ENCODE measurements at places on chromosomes 11 and 22.

DNA sequence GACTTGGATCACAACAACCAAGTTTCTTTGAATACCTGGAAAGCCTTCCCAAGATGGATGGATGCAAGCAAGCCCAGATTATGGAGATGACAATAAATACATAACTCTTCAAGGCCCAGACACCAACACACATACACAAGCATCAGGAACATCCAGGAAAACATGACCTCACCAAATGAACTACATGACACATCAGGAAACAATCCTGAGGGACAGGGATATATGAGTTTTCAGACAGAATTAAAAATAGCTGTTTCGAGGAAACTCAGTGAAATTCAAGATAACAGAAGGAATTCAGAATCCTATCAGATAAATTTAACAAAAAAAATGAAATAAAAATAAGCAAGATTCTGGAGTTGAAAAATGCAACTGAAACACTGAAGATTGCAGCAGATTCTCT lies 659.4 kb downstream of the METTL15 start:
- peak; percentile 54 for DNase-seq
- H3K4me3 ChIP-seq = no peak overlapping the region
- H3K36me3 ChIP-seq = no peaks in the 10 kb centered on the region
- no peak overlapping the region for H3K27ac ChIP-seq
- no peaks in the 10 kb centered on the region for H3K4me1 ChIP-seq

- no peaks in the 10 kb centered on the region for H3K4me1 ChIP-seq
- no peaks in the 10 kb centered on the region for H3K36me3 ChIP-seq
- no peak overlapping the region for H3K27ac ChIP-seq
Observed at GRCh38 chr11:4025248-4025966, 69.2 kb upstream of the RRM1 start.

DNA sequence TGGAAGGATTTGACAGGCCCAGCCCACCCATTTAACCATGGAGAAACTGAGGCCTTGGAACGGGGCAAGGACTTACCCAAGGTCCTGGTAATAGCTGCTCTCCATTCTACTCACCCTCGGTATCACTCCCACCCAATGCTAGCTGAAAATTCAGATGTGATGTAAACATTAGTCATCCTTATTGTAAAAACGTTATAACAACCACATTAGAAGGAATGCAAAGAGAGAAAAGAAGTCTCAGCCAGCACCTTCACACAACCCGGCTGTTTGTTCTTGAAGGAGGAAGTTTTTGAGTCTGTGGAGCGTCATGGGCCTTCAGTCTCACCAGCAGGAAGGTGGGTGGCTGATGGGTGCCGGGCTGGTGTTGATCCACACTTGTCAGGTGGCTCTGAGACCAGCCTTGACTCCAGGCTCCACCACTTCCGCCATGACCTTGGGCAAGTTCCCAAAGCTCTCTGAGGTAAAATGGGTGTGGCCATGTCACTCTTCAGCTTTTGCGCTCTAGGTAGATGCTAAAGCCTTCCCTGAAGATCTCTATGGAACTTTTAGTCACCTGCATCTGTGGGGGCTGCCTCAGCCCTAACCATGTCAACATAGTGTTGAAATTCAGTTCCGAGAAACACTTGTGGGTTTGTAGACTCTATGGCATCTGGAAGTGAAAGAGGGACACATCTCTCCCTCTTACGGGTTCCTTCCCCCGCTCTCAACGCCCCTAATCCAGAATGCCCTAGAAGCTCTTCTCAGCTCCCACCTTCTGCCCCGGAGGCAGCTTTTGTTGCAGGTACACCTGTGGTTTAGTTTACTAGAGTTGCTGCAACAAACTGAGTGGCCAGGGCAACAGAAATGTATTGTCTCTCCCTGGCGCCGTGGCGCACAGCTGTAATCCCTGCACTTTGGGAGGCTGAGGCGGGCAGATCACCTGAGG lies 14.8 kb downstream of the CD6 start:
- DNase-seq = no peak
- no peaks in the 10 kb centered on the region for H3K36me3 ChIP-seq
- no peak overlapping the region for H3K4me3 ChIP-seq
- H3K27ac ChIP-seq = no peak overlapping the region
- no peaks in the 10 kb centered on the region for H3K4me1 ChIP-seq
- H3K27me3 ChIP-seq = no peaks in the 10 kb centered on the region

DNA sequence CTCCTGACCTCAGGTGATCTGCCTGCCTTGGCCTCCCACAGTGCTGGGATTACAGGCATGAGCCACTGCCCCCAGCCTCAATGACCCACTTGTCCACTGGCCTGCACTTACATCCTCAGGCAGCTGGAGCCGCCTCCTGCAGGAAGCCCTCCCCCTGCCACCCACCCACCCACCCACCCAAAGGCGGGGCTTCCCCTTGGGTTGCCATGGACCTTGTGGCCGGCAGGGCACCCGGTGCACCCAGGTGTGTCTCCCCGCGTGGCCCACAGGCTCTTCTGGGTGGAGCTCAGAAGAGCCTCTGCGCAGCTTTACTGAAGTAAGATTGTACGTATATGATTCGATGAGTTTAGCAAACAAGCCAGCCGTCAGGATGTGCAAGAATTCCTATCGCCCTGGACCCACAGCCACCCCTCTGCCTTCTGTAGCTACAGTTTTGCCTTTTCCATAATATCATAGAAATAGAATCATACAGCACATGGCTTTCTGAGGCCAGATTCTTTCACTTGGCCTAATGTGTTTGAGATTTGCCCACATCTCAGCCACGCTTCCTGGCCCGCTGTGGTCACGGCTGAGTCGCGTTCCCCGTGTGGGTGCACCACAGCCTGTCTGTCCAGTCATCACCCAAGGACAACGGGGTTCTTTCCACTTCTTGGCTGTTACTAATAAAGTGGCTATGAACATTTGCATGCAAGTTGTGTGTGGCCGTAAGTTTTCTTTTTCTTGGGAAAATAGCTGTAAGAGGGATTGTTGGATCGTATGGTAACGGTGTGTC lies 5.3 kb upstream of the BRSK2 start:
- H3K36me3 ChIP-seq = no peaks in the 10 kb centered on the region
- H3K27ac ChIP-seq = no peak overlapping the region
- H3K4me1 ChIP-seq = no peaks in the 10 kb centered on the region
- H3K27me3 ChIP-seq = peaks cover 27% of the 10 kb centered on the region
- H3K4me3 ChIP-seq = no peak overlapping the region

DNA sequence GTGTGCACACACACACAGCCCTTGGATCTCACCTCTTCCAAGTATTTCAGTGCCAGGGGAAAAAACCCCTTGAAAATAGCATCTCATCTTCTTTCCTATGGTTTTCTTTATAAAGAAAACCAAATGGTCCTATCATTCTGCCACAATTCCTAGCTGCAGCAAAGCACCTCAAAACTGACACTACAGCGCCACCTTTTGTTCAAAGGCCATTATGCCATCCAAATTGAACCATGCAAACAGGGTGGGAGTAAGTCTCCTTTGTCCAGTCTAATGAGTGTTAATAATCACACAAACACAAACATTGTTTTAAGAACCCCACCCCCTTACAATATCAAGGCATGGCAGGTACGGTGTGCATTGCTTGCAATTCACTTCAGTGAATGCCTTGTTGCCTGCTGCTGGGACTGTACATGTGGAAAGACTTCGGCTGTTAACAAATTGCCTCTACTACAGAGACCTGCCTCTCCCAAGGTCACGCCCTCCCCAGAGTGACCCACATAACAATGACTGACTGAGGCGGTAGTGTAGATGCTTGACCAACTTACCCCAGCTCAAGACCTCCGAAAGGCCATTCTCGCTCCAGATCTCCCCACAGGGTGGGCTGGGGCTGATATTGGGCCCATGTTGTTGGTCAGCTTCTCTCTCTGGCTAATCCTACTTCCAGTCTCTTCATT lies 31.7 kb downstream of the FAM181B start:
- H3K36me3 ChIP-seq = no peaks in the 10 kb centered on the region
- H3K4me1 ChIP-seq = no peaks in the 10 kb centered on the region
- H3K27me3 ChIP-seq = no peaks in the 10 kb centered on the region

GRCh38 chr22:21753374-21754111 lies 17.9 kb upstream of the YPEL1 start:
- H3K36me3 ChIP-seq = no peaks in the 10 kb centered on the region
- H3K4me1 ChIP-seq = peaks cover 23% of the 10 kb centered on the region
- H3K27me3 ChIP-seq = no peaks in the 10 kb centered on the region
- H3K27ac ChIP-seq = no peak overlapping the region
- no peak overlapping the region for H3K4me3 ChIP-seq
- DNase-seq = no peak

DNA sequence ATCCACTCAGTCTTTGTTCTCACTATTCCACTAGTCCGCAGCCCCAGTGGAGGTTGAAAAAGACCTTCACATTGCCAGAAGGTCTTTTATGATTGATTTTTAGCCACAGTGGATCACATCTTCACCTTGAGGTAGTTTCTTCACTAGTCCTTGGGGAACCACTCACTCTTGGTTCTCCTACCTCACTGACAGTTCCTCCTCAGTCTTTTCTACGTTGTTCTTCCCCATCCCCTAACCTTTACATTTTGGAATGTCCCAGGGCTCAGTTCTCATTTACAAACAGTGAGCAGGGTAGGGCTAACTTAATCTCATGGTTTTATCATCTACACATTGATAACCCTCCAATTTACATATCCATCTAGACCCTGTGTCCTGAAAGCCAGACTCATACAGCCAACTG lies 316.4 kb upstream of the SORL1-AS1 start:
- H3K27me3 ChIP-seq = no peaks in the 10 kb centered on the region
- no peaks in the 10 kb centered on the region for H3K36me3 ChIP-seq
- H3K4me3 ChIP-seq = no peak overlapping the region
- H3K27ac ChIP-seq = no peak overlapping the region
- DNase-seq = no peak
- H3K4me1 ChIP-seq = peaks cover 13% of the 10 kb centered on the region

DNA sequence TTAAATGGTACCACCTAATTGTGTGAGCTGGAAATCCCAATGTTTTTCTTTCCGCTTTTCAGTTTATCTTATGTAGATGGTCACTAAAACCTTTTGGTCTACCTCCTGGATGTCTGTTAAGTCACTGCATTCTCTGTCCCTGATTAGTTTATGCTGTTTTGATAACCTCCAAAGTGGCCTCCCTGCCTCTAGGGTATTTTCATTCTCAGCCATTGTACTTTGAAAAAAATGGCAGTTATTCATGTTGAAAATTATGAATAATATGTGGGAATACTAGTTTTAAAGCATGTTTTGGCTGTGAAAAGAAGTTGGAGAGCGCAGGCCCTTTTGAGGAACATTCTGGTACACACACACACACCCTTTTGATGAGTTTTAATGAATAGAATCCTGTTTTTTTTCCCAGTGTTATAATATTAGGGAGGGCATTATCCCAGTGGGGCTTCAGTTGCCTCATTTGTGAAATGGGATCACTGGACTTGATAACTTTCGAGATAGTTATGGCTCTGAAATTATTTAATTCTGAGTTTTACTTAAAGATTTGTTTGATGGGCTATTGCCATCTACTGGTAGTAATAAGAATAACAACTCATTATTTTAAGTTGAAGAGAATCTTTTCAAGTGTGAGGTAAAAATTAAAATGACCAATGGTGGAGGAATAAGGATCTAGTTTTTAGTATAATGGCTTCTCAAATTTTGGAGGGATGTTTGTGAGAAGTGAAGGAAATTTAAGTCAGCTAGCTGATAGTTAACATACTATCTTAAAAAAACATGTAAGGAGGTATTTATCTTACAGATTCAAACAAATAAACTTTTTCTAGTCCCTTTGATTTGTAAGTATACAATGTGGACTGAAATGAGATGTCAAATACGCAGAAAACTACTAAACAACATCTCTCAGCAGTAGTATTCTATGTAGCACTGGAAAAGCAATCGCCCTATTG lies 3.9 kb downstream of the FDX1 start:
- peak; percentile 48 for DNase-seq
- H3K4me3 ChIP-seq = no peak overlapping the region
- H3K4me1 ChIP-seq = peaks cover 13% of the 10 kb centered on the region
